NB4 (cell line): ENCODE measurements at places on chromosomes 11 and 22.

- no peak for DNase-seq
These were observed 89.5 kb upstream of the HTATIP2 start for GRCh38 chr11:20274031-20274430.

DNA sequence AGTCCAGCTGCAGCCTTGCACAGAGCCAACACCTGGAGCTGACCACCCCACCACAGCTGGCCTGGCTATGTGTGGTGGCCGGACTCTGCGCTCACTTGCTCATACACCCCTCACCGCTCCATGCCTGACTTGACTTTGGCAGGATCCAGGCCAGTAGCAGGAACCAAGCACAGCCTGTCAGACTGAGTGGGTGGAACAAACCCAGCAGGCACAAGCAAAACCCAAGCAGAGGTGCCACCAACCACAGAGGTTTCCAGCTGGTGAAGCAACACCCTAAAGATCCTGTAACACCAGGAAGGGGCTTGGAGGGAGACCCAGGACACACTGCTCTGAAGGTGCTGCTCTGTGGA lies 44.9 kb upstream of the WNT11 start:
- peak; percentile 47 for DNase-seq

DNA sequence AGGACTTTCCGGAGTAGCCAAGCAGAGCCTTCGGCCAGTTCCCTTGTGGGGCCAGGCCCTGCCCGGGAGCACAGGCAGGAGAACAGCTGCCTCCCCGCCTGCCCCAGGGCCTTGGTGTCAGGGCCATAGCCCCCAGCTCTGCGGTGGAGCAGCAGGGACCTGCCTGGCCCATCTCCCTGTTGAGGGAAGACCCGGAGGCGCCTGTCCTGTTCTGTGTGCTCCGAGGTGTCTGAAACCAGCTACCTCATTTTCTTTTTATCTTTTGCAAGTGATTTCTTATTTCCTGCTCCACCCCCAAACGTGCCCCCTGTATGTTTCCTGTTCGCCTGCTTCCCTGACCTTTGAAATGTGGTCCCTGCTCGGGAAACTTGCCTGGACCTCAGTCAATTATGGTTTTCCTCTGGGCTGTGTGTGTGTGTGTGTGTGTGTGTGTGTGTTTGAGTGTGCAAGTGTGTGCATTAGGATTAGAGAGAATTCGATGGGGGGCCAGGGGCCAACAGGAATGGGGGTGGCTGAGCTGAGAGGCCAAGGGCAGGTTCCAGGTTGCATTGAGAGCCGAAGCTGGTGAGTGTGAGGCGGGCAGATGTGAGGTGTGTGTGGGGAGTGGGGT lies 19.1 kb downstream of the LRP5 start:
- no peak for DNase-seq

DNA sequence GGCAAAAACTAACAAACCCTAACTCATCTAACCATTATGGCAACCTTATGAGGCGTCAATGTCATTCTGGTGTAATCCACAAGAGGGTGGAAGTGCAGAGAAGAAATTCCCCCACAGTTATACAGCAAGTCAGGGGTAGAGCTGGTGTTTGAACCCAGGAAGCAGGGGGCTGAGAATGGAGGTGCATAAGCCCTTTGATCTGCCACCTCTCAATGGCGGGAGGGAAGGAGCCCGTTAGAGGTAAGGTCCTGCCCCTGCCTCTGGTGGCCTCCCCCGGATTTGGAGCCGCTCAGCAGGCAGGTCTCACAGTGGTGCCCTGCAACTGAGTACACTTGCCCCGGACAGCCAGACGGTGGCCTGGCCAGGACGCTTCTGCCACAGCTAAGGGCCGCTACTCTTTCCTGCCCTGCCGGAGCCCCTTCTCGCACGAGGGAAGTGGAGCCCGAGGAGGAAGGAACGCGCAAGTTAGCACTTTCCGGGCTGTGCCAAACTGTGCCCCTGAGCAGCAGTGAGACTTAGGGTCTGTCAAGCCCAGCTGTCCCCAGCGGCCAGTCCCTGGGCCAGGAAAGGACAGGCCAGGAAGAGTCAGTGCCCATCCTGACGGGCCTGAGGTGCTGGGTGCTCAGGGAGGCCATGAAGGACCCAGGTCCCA lies 1.1 kb downstream of the FXYD2 start:
- DNase-seq = peak; percentile 73

- DNase-seq = no peak
These were observed 521.0 kb downstream of the ETS1 start for GRCh38 chr11:128066399-128066798.

DNA sequence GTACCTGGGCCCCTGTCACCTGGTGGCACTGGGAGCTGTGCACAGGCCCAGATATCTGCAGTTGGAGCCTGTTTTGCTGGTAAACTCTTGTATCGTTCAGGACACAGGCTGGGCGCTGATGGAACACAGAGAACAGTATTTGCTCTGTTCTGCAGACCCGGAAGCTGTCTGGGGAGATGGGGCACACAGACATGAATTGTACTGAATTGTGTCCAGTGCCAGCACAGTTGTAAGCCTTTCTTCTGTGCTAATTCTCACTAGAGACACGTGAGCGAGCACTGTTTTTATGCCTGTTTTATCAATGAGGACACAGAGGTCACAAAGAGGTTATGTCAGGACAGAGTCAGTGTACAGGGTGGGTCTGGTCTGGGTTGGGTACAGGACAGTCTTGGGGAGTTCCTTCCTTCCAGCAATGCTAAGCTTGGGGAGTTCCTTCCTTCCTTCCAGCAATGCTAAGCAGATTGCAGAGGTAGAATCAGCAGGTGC lies 24.4 kb upstream of the ACR start:
- no peak for DNase-seq

GRCh38 chr11:124674168-124674517 lies 439 bp downstream of the SPA17 start:
- no peak for DNase-seq

DNA sequence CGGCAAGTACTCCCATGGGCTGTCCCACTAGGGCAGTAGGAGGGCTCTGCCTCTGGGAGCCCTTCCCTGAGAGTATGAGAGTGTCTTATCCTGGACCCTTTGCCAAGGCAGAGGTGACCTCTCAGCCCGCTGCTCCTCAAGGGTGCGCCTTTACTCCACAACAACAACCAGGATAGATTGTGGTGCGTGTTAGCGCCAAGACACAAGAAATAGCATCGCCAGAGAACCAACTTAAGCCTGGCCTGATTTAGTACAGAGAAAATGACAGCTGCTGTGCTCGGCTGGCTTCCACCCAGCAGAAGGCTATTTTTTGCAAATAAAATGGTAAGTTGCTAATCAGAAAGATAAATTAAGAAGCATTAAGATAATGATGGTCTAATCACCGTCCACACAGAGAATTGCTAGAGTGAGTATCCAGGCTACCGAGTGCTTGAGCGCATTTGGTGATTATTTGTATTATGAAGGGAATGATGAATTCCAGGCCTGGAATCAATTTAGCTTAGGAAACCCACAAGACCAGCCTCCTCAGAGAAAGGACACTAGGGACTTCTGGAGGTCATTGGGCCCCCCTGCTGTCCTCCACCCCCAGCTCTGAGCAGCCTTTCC lies 119.8 kb downstream of the PKNOX2 start:
- no peak for DNase-seq

DNA sequence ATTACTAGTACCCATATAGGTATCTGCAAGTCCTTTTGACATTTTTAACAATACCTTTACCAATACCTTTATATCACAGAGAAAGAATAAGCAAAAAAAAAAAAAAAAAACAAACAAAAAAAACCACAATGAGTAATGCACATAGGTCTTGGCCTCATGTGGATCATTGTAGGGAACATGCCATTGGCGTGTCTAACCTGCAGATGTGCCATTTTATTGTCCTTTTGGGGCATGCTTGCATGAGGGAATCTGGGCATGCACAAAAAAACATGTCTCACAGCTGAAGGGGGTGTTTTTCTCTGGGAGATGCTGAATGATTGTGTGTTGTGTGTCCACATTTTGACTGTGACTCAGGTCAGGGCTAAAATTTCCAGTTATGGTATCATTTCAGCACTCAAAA lies 361.6 kb downstream of the GUCY1A2 start:
- DNase-seq = no peak

DNA sequence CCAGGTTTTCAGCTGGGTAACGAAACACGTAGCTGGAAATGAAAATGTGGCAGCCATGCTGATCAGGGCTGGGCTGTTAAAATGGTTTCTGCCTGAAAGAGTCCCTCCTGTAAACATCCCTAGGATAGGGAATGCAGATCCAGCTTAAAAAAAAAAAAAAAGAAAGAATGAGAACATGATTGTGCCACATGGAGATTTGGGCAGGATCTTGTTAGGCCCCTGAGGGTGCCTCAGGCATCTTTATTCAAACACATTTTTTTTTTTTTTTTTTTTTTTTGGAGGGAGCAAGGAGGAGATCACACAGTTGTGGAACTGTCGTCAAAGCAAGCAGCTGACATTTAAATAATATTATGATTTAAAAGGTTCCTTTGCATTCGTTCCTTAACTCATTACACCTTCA lies 900.3 kb downstream of the OPCML start:
- no peak for DNase-seq

GRCh38 chr11:26608507-26609146 lies 36.6 kb upstream of the MUC15 start:
- DNase-seq = no peak

- DNase-seq = no peak
These were observed 4.7 kb upstream of the OR52I2 start for GRCh38 chr11:4576880-4577279.

- DNase-seq = peak; percentile 30
These were observed 40.9 kb upstream of the SUSD2 start for GRCh38 chr22:24140357-24140756.

GRCh38 chr22:50714631-50715179 lies 23.3 kb upstream of the ACR start:
- DNase-seq = no peak

- no peak for DNase-seq
These were observed 16.7 kb downstream of the PAFAH1B2 start for GRCh38 chr11:117160826-117161225.

- DNase-seq = no peak
These were observed 28.1 kb downstream of the CAPN1 start for GRCh38 chr11:65209711-65210360.

- DNase-seq = no peak
These were observed 403.0 kb downstream of the TBC1D22A start for GRCh38 chr22:47165338-47166032.

GRCh38 chr22:26592421-26592891 lies 2.5 kb upstream of the TPST2 start:
- peak; percentile 65 for DNase-seq

GRCh38 chr11:117258576-117258975 lies 26.1 kb downstream of the RNF214 start:
- DNase-seq = no peak

DNA sequence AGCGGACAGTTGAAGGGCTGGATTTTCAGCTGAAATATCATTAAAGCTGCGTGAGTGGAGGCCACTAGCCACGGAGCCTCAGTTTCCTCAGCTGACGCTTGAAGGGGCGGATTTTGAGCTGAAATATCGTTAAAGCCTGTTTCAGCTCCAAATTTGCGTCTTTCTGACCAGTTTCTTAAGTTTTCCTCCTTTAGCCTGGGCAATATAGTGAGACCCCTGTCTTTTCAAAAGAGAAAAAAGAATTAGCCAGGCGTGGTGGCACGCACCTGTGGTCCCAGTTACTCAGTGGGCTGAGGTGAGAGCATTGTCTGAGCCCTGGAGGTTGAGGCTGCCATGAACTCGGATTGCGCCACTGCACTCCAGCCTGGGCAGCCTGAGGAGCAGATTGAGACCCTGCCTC lies 3.7 kb downstream of the AP2A2 start:
- DNase-seq = no peak

DNA sequence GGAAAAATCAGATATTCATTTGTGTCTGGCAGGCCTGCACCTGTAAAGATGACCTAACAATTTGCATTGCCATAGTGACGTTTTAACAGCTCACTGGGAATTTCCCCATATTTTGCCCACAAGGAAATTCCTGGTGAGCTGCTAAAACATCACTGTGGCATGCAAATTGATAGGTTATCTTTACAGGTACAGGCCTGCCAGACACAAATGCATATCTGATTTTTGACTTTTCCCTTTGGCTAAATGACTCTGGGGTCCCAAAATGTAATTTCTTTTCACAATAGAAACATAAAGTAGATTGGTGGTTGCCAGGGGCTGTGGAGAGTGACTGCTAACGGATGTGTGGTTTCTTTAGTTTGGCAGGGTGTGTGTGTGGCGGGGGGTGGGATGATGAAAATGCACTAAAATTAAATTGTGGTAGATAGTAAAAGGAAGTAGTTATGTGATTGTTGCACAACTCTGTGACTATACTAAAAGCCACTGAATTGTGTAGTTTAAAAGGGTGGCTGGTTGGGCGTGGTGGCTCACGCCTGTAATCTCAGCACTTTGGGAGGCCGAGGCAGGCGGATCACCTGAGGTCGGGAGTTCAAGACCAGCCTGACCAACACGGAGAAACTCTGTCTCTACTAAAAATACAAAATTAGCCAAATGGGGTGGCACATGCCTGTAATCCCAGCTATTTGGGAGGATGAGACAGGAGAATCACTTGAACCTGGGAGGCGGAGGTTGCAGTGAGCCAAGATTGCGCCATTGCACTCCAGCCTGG lies 18.5 kb upstream of the FEZ1 start:
- peak; percentile 94 for DNase-seq

GRCh38 chr22:31637891-31638618 lies 24.0 kb downstream of the PISD start:
- peak; percentile 95 for DNase-seq

- peak; percentile 49 for DNase-seq
These were observed 45.3 kb upstream of the NECTIN1 start for GRCh38 chr11:119774172-119774763.

DNA sequence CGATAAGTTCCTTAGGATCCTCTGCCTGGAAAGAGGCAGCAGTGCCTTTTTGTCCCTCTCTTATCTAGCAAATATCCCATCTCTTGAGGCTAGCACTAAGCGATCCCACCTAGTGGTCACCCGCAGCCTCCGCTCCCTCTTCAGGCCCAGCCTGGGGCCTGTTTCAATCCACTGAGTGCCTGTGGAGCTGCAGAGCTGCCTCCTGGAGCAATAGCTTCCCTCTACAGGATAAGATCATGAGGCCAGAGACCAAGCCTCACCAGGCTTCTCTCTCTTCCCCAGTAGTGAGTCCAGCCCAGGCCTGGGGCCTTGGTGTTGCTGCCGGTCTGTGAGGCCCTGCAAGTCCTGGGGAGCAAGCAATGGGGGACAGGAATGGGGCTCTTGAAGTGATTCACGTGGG lies 65.8 kb downstream of the SLC22A12 start:
- peak; percentile 49 for DNase-seq

- DNase-seq = no peak
These were observed 14.9 kb downstream of the P2RX3 start for GRCh38 chr11:57353036-57353435.

- DNase-seq = no peak
These were observed 154.1 kb downstream of the ENTHD1 start for GRCh38 chr22:39739338-39740027.

DNA sequence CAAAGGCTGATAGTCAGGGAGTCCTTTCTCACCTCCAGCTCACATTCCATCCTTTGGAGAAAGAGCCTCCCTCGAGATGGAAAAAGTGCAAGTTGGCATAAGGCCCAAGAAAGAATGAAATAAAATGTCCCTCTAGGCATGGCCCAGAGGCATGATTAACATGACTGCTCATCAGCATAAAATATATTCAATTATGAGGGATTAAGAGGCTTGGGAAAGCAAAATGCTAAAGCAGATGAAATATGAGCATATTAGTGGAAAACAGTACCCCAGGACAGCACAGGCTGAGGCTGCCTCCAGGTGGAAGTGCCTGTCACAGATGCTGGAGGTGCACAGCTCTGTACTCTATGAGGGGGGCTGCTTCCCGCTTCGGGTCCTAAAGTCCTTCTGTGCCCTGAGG lies 347.8 kb upstream of the PLET1 start:
- DNase-seq = no peak
